ENCODE measurements at places on chromosomes 13 and 19.

DNA sequence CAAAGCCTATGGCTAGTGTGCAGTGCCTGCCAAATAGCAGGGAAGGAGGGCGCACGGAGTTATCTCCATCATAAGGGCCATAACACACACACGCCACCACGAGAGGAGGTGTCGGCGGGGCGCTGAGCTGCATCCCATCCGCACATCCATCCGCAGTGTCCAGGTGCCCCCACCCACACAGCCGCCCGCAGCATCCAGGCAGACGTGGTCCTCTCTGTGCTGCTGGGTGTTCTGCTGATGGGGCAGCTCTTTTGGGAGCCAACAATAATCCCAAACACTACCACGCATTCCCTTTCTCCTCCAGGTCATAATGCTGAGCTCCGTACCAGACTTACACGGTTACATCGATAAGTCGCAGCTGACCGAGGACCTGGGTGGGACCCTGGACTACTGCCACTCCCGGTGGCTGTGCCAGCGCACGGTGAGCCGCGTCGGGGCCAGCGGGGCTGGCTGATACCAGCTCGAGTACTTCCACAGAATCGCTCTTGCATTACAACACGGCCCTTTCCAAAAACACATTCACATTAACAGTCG lies 41.5 kb upstream of the F7 start:
- no peak for DNase-seq

GRCh38 chr13:20718958-20719566 lies 15.6 kb downstream of the IL17D start:
- no peak for DNase-seq

- DNase-seq = no peak
Measured at GRCh38 chr19:19482809-19483596, 32.3 kb downstream of the TSSK6 start.

GRCh38 chr19:42397263-42398166 lies 7.4 kb upstream of the CNFN start:
- DNase-seq = no peak

- no peak for DNase-seq
Measured at GRCh38 chr13:107881362-107881761, 334.0 kb downstream of the LIG4 start.

DNA sequence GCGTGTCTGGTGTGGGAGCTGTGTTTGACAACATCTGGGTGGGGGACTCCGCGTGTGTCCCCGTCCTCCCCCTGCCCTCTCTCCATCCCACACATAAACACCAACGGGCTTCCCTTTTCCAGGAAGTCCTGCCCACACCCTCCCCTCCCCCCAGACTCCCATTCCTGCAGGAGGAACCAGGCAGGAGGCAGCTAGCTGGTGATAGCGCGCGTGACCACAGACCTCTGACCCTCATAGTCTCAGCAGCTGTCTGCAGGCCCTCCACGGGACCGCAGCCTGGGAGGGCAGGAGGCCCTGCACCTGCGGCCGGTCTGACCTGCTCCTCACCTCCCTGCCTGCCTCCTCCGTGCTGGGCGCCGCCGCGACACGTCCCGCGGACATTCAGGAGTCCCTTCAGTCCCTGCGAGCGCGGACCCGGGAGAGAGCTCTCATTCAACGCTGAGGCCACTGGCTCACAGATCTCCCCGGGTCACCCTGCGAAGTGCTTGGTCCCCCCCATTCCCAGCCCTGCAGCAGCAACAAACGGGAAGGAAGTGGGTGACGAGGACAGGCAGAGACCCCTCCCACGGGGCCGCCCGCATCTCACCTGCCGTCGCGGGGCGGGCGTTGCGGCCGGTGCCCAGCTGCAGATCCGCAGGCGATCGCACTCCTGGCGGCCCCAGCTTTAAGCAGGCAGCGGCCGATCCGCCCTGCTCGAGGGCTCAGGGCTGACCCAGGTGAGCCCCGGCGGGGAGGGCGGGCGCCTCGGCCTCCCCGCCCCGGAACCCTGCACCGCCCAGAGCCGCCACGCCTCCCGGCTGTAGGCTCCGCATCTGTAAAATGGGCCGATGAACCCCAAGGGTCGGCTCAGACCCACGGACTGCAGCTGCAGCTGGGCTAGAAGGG lies 1.1 kb upstream of the ACP5 start:
- peak; percentile 62 for DNase-seq

GRCh38 chr19:30799865-30800755 lies 427.9 kb downstream of the ZNF536 start:
- peak; percentile 36 for DNase-seq

GRCh38 chr13:39282400-39282972 lies 244.2 kb downstream of the NHLRC3 start:
- no peak for DNase-seq

DNA sequence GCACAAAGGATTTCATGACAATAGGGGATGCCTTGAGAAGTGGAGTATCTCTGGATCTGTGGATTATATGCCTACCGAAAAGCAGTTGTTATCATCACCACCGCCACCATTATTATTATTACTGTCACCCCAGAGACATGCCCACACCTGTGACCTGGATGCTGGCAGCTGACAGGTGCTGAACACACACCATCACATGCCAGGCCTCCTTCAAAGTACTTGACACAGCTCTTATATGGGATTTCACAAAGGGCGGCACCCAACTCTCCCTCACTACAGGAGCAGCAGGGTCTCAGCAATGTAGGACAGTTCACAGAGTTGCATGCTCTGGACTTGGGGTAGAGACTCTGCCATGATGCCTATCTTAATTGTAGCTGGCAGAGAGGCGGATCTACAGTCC lies 5.6 kb upstream of the GPR42 start:
- DNase-seq = no peak

DNA sequence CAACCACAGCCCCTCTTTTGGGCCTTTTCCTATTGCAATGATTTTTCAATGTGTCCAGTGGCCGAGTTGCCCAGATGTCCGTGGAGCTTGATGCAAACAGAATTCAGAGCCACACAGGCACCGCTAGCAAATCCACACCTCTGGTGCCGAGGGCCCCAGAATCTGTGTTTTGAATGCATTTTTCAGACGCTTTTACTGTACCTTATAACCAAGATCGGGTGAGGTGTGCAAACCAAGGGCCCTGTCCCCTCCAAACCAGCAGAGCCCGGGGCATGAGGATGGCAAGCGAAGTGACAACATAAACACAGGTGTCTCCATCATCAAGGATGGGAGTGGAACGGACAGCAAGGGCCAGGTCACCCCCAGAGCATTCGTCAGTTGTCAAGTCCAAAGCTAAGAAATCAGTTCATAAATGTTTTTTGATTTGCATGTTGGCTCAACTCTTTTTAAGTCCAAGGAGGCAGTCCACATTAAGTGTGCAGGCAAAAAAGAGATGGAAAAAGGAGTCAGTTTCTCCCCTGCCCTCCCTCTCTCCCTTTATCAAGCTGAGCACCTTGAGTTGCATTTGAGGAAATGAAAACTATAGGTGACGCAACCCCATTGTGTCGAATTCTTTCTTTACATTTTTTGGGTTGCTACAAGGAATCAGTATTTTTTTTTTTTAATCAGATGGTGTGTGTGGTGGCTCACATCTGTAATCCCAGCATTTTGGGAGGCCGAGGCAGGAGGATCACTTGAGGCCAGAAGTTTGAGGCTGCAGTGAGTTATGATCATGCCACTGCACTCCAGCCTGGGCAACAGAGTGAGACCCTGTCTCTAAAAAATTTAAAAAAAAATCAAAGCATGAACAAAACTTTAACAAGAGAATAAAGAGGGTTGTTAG lies 2.9 kb downstream of the CCDC8 start:
- DNase-seq = no peak

- no peak for DNase-seq
Measured at GRCh38 chr19:43688059-43688701, 18.2 kb upstream of the PLAUR start.

GRCh38 chr19:18961767-18962620 lies 21.0 kb upstream of the HOMER3 start:
- DNase-seq = no peak

GRCh38 chr19:48858984-48859710 lies 9.3 kb downstream of the PLEKHA4 start:
- DNase-seq = peak; percentile 81

GRCh38 chr13:47211106-47211505 lies 314.3 kb upstream of the HTR2A start:
- DNase-seq = no peak

DNA sequence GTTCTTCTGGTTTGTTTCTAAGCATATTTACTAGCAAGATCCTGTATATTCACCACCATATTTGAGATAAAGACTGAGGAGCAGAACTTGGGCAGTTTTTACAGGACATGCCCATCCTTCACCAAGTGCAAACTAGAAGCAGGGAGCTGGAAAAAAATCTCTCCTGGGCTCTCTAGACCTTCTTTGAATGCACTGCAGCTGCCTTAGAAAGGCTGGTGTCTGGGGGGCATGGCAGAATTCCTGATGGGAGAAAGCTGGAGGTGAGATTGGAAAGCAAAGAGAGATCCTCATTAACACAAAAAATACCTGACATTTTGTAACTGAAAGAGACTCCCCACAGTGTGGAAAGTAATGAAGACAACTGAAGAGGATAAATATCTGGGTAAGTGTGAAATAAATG lies 1612.1 kb downstream of the OLFM4 start:
- no peak for DNase-seq

DNA sequence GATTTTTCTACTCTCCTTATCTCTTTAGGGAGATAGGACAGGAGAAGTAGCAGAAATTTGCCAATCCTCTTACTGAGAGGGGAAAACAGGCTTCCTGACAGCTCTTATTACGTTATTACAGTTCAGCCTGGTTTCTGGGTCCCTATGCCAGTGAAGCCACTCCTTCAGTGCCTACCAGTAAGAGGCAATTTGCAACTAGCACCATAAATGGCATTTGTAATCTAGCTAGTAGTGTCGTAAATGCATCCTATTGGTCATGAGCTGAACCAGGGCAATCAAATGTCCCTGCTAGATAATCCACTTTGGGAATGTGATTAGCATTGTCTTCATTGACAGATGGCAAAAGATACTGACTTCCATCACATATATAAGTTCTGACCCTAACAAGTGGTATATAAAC lies 428.8 kb downstream of the DCT start:
- DNase-seq = no peak

- DNase-seq = no peak
Measured at GRCh38 chr13:62473190-62473943, 1057.7 kb upstream of the PCDH20 start.

GRCh38 chr13:46071590-46072249 lies 19.2 kb upstream of the ZC3H13 start:
- DNase-seq = no peak

DNA sequence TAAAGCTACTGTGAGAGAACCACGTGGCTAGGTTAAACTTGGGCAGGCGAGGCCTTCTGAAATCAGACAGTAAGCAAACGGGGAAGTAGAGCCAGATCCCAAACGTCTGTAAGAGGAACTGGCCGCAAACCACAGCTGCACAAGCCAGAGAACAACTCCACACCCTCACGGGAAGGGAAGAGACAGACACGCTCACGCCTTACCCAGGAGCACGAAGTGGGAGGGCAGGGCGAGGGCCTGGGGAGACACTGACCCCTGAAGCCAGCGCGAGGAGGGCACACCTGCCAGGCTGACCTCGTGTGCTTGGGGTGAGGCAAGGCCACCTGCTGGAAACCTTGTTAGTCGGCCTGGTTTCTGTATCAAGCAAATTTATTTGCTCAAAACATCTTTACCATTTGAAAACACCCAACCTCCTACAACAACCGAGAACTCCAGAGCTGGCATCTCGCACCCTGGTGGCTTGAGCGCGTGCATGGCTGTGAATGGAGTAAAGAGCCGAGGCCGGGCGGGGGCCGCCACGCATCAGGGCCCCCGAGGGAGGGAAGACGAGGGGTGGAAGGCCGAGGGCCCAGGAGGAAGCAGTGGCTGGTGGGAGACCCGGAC lies 7.3 kb downstream of the POLR2E start:
- DNase-seq = no peak

GRCh38 chr13:114318624-114319023 lies 4.3 kb downstream of the CHAMP1 start:
- no peak for DNase-seq

DNA sequence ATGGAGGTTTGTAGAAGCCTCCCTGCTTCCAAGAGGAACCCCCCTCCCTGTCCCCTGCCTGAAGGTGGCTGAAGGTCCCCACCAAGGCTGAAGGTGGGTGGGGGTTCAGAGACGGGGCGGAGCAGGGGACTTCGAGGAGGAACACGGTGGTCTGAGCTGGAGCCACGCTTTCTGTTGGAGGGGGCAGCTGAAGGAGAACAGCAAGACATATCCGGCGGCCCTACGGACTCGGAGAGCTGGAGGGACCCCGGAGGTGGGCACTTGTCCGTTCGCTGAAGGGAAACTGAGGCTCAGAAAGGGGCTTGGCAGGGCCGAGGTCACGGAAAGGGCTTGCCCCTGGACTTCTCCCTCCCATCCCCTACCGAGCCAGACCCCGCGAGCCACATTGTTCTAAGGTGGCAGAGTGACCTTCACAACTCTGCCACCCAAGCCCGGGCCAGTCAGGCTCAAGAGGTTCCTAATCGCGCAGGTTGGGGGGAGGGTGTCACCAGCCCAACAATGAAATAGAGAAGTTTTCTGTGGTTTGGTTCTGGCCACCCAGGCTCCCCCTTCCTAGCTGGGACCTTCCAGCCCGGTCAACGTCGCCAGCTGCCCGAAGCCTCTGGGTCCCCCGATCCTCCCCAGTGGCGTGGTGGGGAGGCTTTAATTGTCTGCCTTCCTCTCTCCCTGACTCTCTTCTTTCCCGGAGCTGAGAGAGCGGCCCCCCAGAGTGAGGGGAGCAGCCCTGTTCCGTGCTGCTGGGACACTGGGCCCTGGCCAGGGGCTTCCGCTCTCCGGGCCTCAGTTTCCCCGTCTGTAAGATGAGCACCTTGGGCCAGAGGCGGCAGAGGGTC lies 15.5 kb upstream of the KCNN1 start:
- no peak for DNase-seq

DNA sequence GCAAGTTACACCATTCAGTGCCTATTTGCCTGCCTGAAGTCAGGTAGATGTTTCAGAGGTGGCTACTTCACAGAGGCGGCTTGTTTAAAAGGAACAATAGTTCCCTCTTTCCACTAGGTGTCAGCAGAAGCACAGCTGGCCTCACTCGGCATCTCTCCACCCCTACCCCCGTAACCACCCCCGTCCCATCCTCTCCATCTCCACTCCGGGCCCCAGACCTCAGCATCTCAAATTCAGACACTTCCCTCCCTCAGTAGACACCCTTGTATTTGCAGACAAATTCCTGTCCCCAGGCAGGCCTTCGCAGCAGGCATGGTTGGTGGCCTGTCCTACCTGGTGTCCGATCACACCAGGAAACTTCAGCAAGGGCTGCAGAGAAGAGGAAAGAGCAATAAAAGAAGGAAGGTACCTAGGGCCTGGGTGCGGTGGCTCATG lies 9.1 kb upstream of the DPP9 start:
- no peak for DNase-seq

- DNase-seq = no peak
Measured at GRCh38 chr13:50645092-50645491, 198.4 kb downstream of the DLEU7 start.

GRCh38 chr13:64075543-64076271 lies 2660.1 kb upstream of the PCDH20 start:
- no peak for DNase-seq

DNA sequence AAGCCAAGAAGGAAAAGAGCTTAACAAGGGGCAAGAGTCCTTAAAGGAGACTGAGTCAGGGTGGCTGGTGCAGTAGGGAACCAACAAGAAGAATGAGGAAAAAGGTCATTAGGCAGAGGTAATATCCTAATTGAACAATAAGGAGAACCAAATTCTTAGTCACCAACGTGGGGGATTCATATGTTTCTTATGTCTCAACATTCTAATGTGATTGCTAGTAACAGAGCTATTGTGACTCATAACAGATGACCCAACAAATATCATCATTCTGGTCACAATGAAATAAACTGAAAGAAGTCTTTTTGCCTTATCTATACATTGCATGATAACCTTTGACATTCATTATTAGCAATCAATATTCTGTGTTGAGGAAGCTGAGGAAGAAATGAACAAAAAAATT lies 101.6 kb downstream of the RAP2A start:
- DNase-seq = no peak

All from activated CD4-positive, CD25-positive, alpha-beta regulatory T cell treated with anti-CD3 and anti-CD28 coated beads, Interleukin-2, amount 50 U/mL, for 72 hours (primary cell).